Testis (tissue), 5 donors: ENCODE measurements at places on chromosomes 2 and 18.

- peak; percentile 0 for DNase-seq
Observed at GRCh38 chr2:240427729-240428128, 7.7 kb upstream of the GPC1 start.

DNA sequence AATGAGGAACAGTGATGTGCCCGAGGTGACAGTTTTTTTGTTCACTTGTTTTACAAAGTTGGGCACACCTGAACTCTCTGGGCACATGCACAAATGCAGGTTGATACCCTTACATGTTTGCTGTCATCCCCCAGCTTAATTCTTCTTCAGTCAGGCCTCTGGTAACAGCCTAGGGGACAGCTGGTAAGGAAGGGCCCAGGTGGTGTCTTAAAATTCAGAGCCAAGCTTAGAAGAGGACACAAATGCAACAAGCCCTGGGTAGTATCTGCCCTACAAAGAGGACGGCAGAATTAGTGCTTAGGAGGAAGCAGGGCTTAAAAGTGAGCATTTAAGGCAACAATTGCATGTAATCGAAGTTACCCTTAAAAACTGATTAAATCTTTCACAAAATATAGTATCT, 171.9 kb upstream of the ACAA2 start:
- DNase-seq, result no peak

DNA sequence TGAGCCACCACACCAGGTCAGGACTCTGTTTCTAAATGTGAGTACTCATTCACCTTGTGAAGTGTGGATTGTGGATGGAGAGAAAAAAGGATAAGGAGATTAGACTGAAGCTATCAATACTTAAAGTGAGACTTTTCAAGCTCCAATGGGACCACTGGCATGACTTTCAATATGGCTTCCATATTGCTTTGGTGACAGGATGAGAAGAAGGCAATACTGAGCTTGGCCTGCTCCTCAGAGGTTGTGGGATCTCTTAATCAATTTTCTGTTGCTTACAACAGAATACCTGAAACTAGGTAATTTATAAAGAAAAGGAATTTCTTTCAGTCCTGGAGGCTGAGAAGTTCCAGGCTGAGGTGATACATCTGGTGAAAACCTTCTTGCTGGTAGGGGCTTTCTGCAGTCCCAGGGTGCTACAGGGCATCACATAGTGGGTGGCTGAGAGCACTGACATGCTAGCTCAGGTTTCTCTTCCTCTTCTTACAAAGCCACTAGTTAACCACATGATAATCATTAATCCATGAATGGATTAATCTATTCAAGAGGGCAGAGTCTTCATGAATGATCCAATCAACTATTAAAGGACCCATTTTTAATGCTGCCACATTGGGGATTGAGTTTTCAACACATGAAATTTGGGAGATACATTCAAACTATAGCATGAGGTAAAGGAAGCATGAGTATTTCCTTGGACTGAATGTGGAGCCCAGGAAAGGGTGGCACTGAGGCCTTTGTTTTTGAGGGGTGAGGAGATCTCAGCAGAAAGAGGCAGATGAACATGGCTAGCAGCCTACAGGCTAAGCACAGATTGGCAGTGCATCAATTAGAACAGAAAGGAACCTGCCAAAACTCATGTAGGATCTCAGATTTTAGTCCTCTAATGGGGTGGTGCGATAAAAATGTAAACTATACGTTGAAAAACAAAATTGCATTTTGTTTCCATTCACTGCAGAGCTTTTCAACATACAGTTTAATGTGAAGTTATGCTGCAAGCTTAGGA, 274.5 kb downstream of the PIK3C3 start:
- no peak for DNase-seq

GRCh38 chr2:43425659-43426058, 170.2 kb downstream of the THADA start:
- DNase-seq, result no peak

GRCh38 chr2:129805899-129806298, 173.6 kb upstream of the RAB6C start:
- DNase-seq, result no peak

- DNase-seq, result no peak
Observed at GRCh38 chr2:154324601-154325000, 373.9 kb upstream of the KCNJ3 start.

GRCh38 chr2:24049485-24050021, at the start of gene FKBP1B:
Gene FKBP1B (plus strand): TSS chr2:24049741. CDS start chr2:24049850, 109 bp downstream.
- DNase-seq, result peak; percentile 51

- no peak for DNase-seq
Observed at GRCh38 chr2:131126436-131126835, 21.3 kb downstream of the PLEKHB2 start.
